ENCODE measurements at places on chromosomes 4 and X.

DNA sequence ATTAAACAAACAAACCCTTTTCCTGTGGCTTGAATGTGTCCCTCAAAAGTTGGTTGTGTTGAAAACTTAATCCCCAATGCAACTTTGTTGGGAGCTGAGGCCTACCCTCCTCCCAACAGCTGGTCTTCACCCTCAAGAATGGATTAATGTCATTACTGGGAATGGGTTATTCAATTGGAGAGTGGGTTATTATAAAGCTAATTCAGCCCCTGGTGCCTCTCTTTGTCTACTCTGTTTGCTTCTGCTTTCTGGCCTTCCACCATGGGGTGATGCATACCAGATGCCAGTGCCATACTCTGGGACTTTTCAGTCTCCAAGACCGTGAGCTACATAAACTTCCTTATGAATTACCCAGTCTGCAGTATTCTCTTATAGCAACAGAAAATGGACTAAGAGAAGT, 706.5 kb downstream of the CCSER1 start:
- no peak for DNase-seq

GRCh38 chr4:6349896-6350603, 80.4 kb downstream of the WFS1 start:
- DNase-seq = no peak

DNA sequence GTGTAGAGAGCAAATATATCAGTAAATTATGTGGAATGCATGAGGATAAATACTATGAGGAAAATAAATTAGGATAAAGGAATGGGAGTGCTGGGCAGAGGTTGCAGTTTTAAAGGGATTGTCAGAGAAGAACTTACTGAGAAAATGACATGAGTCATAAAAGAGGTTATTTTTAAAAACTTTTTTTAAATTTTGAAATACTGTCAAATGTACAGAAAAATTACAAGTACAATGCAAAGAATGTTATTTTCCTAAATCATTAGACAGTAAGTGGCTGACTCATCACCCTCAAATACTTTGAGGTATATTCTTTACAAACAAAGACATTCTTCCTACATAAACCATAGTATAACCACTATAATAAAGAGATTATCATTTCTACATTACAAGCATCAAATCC, 29.8 kb upstream of the H2AZ1 start:
- DNase-seq = no peak

DNA sequence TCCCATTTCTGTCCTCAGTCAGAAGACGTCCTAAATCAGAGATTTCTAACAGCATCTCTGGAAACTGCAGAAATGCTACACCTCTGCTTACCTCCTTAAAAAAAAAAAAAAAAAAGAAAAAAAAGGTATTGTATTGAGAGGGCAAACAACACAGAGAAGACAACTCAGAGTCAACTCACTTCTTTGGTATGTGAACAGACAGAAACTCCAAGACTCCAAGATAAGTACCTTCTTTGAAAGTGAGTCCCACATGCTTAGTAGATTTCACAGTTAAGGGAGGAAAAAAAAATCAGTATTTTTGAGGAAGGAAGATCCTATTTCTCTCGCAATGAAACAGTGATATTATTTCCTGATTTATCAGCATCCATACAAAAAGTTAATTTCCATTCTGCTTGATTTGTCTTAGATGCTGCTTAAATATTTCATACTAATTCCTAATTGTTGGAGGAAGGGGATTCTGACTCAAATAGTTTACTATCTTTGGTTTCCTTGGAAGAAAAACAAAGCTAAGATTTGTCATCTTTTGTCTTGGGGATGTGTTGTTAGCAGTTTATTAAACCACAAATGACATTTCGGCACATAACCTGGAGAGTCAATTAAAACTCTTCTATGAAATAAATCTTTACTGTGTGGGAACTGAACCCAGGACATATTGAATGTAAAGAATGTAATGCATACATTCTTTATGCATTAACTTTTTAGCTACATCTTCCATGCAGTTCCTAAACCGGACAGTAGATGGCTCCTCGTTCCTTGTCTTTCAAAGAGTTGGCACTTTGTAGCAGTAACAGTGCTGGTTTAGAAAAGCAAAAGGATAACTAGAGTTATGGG, 4.7 kb downstream of the RASGEF1B start:
- peak; percentile 23 for DNase-seq

- no peak for DNase-seq
Measured at GRCh38 chrX:154013614-154014360, 5.9 kb downstream of the IRAK1 start.

GRCh38 chr4:40536032-40536431, 93.6 kb downstream of the RBM47 start:
- no peak for DNase-seq

DNA sequence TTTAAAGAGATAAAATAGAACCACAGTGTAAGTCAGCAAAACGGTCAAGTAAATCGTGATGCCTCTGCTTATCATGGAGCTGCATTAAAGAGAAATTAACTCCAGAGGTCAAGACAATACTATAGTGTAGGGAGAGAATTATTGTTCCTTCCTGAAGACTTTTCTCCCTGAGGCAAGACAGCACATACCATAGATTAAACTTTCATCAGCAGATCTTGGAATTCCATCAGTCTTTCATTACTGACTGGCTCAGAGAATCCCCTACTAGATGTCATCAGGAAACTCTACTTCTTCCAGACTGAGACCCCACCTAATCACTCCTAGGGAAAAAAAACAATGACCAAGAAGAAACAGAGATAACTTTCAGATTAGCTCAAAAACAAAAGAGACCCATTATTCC, 131.3 kb downstream of the NSUN7 start:
- DNase-seq = no peak

GRCh38 chr4:186144198-186144945, 39.9 kb downstream of the FAM149A start:
- no peak for DNase-seq

GRCh38 chr4:3700736-3701135, 65.4 kb upstream of the ADRA2C start:
- DNase-seq = no peak

GRCh38 chrX:33183361-33183760, 28.0 kb downstream of the DMD start:
- no peak for DNase-seq

- DNase-seq = no peak
Measured at GRCh38 chr4:87953826-87954225, 21.7 kb upstream of the SPP1 start.

DNA sequence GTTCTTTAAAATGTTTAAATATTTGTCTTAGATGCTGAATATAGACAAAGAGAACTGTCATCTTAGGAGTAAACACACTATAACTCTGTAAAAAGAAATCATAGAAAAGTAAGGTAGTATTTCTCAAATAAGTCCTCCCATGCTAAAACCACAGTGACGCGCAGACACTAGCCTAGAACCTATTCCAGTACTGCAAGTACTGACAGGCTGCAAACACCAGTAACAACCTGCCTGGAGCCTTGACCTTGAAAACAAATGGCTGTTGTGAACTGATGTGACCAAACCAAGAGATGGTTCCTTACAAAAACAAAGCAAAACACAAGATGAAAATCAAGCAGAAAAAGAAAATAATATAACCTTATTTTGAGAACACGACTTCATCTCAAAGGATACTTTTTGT, 8.5 kb downstream of the TIFA start:
- no peak for DNase-seq

DNA sequence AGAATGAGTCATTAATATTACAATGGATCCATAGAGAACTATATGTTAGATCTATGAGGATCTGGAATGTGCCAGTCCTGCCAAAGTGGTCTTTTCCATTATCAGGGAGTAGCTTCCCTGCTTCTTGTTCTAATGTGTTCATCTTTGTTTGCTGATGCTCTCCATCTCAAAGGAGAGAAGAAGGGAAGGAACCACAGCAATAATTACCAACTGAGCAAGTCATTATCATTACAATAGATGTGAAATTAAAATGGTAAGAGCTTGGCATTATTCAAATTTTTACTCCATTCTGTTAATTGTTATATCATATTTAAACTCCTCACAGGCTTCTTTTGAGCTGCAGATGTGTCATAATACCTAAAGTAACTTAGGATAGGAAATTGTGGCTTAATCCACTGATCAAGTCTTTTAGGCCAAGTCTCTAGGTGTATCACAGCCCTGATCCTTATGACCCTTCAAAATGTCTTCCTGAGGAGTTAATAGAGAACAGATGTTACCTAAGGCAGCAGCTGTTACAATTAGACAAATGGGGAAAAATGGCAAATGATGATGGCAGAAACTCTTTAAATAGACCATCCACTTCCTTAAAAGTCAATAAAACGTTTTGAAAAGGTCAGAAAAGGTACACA, 1492.7 kb upstream of the IGFBP7 start:
- no peak for DNase-seq

- DNase-seq = no peak
Measured at GRCh38 chr4:109608879-109609278, 48.8 kb downstream of the MCUB start.

DNA sequence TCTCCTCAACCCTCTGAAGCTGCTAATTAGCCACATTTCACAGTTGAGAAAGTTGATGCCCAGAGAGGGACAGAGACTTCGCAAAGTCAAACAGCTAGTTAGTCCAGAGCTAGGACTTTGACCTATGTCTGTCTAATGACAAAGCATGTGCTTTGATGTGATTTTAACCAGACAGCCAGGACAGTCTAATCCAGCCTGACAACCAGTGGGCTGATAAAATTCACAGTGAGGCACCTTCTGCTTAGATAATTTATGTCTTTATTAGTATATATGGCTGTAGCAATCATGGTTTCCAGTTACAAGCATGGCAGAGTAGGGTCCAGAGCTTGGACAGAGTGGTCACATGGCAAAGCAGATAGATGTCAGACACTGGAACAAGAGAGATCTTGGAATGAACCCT, 133.6 kb upstream of the C1QTNF7 start:
- no peak for DNase-seq

DNA sequence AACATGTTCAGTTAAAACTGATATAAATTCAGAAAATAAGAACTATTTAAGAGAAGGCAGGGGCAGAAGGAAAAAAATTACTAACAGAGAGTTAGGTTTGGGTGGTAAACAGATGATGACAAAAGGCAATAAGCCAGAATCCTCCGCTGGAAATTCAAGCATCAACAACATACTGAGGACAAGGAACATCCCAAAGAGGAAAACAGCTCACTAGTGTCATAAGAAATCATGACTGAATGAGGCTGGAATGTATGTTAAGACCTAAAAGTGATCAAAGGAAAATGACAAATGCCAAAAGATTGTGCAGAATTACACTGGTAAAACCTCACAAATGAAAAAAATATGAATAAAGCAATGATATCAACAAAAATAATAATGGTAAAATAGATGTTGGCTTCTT, 88.4 kb downstream of the WDFY3 start:
- no peak for DNase-seq

DNA sequence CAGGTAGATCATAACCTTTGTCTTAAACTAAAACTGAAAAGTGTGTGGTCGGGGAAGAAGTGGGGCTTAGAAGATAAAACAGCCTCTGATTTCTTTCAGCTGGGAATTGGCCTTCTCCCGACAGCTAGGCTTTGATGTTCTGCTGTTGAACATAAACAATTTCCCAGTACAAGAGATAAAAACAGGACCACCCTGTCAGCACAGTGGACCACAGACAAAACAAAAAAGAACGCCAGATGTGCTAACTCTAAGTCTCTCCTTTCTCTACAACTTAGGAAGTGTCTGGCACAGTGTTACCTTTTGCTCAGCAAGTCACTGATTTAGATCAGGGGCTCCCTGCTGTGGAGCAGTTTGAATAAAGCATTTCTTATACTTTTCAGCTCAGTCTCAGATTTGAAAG, 87.5 kb upstream of the UXT start:
- no peak for DNase-seq

All from stimulated activated CD8-positive, alpha-beta memory T cell treated with anti-CD3 and anti-CD28 coated beads, Interleukin-2, amount 100 ng/mL, for 1 hour (primary cell).